ENCODE measurements at places on chromosomes 5 and 9.

DNA sequence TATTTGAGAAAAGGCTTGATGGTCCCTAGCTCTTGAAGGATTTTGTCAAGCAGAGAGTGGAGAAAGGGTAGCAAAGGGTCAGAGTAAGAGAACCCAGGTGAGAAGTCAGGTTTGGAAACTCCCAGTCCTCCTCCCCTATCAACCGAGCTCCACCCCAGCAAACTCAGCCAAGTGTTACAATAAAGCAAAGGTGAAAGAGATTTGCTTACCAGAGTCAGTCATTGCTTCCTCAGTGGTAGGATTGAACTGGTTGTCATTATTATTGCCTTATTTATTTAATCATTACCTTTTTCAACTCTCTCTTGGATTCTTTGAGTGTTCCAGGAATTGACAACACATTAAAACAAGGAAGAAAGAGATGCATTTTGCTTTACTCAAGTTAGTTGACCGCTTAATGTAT lies 80.5 kb downstream of the RFK start:
- no peak for DNase-seq

GRCh38 chr5:5066276-5067186 lies 73.6 kb upstream of the ADAMTS16 start:
- no peak for DNase-seq

DNA sequence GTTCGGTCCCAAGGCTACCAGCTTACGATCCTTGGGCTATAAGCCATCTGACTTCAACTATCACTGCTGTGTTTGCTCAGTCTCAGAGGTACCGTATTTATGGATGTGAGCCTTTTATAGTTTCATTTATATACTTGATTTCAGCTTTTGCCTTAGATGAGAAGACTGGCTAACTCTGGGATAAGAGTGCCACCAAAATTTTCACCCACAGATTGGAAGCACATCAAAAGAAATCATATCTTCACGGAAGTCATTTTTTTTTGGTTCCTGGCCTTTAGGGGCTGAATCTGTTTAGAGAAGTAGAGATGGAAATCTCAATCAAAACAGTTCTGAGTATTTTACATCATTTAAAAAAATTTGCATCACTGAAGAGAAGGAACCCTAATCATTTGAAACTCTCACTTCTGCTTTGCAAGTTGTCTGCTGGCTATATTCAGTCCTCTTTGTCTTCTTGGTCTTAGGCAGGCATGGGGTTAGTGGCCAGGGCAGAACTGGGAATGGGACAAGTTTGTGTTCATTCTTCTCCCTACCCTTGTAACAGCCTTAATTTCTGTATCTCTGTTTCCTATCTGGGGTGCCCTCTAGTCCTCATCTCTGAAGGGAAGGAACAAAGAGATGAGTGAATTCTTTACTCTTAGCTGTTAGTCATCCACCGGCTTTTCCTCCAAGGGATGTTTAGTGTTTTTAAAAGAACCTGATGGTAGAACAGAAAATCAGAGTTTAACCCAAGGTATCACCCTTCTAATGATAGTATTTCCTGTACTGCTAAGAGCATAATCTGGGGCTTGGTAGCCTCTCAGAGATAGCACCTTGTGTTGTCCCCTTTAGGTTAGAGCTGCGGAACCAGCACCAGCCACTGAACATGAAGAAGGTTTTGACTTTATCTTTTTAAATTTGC lies 14.1 kb upstream of the TNFAIP8 start:
- DNase-seq: no peak

DNA sequence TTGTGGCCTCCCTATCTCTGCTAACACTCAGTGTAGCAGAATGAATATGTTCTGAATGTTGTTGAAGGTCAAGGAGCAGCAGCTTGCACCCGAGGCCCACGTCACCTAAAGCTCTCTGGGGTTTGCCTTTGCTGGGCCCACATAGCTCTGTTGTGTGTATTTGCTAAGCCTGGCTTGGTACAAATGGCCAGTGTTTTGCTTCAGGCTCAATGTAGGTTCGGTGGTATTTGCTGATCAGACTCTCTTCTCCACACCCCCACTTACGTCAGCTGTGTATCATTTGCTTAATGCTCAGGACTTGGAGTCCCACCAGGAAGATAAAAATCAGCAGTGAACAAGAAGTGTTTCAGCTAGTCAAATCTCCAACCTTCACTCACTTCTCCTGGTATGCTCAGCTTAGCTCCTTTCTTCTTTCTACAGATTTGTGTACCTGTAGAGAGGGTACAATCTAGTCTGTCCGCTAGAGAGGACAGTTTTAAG lies 4.8 kb upstream of the RFESD start:
- DNase-seq: no peak

DNA sequence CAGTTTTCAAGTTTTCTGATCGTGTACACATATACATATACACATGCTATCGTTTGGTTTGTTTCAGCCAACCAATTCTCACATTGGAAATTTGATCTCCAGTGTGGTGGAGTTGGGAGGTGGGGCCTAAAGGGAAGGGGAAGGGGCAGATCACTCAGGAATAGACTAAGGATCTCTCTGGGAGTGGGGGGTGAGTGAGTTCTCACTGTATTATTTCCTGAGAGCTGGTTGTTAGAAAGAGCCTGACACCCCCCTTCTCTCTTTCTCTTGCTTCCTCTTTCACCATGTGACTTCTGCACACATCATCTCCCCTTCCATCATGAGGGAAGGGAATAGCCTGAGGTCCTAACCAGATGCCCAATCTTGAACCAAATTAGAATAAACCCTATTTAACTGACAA lies 551.7 kb downstream of the MAT2B start:
- no peak for DNase-seq

DNA sequence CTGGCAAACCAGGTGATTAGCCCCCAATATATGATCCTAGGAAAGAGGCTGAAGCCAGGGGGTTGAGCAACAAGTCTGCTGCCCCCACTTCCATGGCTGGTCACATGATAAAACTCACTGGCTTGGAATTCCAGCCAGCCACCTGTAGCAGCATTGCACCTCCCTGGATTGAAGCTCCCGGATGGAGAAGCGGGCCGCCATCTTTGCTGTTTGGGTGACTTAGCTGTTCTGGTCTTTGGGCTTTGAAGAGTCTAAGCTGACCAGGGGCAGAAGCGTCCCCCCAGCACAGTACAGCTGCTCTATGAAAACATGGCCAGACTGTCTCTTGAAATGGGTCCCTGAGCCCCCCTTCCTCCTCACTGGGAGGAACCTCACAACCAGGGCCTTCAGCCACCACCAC lies 610.2 kb downstream of the ANXA1 start:
- no peak for DNase-seq

- peak; percentile 23 for DNase-seq
These were observed 470 bp downstream of the BAG1 start for GRCh38 chr9:33264003-33264472.

DNA sequence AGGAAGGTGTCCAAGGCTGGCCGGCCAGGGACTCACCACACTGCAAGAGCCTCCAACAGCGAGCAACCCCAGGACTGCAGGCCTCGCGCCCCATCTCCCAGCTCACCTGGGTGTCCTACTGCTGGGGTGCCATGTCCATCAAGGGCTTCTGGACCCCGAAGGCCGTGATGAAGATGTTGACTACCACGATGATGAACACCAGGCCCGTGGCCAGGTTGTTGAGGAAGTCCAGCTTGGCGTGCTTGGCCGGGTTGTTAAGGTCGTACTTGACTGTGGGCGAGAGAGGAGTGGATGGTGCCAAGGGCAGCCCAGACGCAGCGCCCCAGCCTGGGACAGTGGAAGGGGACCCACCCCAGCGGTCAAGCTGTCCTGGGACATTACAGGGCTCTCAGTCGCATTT lies 9.3 kb downstream of the NINJ1 start:
- DNase-seq: no peak

DNA sequence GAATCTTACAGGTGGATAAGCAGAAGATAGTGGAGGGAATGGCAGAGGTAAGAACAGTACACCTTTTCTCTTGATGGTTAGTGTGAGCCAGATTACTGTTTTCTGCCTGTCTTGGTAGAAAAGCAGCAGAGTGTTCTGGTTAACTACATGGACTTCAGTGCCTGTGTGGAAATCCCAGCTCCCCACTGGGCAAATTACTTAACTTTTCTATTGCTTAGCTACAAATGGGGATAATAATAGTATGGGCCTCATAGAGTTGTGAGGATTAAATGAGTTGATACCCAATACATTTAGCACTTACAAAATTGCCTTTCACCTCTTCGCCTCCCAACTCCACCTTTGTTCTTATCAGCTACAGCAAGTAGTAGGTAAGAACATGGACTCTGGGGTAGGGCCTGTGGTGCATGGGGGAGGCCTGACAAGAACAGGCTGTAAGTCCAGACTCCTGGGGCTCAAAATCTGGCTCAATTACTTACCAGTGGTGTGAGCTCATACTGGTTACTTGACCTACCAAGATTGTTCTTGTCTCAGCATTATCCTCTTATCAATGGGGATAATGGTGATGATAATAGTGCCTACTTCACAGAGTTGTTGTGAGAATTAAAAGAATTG lies 125.1 kb downstream of the LIFR start:
- no peak for DNase-seq

DNA sequence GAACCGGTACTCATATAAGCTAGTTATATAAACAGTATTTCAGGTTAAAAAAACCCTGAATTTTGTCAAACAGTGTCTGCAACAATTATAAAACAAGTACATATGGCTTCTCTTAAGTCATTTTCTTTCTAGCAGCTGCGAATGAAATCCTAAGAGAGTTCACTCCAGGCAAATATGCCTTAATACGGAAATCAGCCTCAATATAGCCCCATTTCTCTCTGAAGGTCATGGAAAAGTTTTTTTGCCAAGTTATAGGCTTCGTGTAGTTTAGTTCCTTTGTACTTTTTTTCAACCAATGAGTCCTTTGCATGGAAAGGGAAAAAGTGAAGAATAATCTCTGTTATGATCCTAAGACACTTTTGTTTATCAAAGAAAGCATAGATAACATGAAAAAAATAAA lies 848.0 kb upstream of the ACO1 start:
- DNase-seq: no peak

- no peak for DNase-seq
These were observed 18.0 kb upstream of the PLEKHG4B start for GRCh38 chr5:73768-74502.

- no peak for DNase-seq
These were observed 3.9 kb upstream of the RARS1 start for GRCh38 chr5:168482361-168482760.

DNA sequence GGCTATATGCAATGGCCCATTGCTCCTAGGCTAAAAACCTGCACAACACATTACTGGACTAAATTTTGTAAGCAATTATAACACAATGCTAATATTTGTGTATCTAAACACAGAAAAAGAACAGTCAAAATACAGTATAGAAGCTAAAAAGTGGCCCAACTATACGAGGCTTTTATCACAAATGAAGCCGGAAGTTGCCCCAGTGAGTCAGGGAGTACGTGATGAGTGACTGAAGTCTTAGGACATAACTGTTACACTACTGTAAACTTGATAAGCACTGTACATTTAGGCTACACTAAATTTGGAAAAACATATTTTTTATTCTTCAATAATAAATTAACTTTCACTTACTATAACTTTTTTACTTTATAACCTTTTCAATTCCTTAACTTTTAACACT lies 105.2 kb upstream of the PRR16 start:
- no peak for DNase-seq

DNA sequence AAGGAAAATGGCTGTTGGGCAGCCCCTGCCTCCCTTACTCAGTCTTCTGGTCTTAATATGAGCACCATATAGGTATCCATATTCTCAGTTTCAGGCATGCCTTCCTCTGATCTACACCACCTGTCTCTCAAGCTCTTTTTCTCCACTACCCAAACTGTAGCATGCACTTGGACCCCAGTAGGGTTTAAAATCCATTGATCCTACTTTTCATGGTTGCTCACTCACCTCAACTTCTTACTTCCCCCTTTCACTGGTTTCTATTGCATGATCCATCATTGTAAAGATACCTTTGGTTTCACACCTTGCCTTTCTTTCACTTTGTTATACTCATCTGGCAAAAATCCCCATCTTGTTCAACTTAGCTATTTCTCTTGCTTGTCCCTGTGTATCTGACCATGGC lies 159.4 kb downstream of the KDM4C start:
- DNase-seq: no peak

DNA sequence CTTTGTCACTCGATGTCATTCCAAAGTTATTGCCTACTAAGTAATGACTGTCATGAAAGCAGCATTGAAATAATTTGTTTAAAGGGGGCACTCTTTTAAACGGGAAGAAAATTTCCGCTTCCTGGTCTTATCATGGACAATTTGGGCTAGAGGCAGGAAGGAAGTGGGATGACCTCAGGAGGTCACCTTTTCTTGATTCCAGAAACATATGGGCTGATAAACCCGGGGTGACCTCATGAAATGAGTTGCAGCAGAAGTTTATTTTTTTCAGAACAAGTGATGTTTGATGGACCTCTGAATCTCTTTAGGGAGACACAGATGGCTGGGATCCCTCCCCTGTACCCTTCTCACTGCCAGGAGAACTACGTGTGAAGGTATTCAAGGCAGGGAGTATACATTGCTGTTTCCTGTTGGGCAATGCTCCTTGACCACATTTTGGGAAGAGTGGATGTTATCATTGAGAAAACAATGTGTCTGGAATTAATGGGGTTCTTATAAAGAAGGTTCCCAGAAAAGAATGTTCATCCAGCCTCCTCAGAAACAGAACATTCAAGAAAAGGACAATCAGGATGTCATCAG lies 11.3 kb downstream of the TLR4 start:
- DNase-seq: no peak

- no peak for DNase-seq
These were observed 53.4 kb downstream of the UBAP1 start for GRCh38 chr9:34232201-34232600.

GRCh38 chr5:133370904-133371303 lies 241.4 kb downstream of the FSTL4 start:
- DNase-seq: no peak

- DNase-seq: no peak
These were observed 12.8 kb upstream of the GFRA3 start for GRCh38 chr5:138287246-138287645.

Measured in DMS79 treated with DMSO at 0.1 percent for 48 hours (cell line).